ENCODE measurements at places on chromosomes 12 and 14. TPM values are rescaled to one million over a fixed set of nuclear protein-coding genes. Genes with fewer than 3 reads are reported as not detected.
A peak's percentile ranks its signal among the peaks of the same experiment; 100 is the strongest.

The RBP5 gene
- 15.7 TPM for total RNA-seq

The KRT6C gene
- not detected for total RNA-seq

The LHX5 gene
- 0.16 TPM for total RNA-seq

The WASHC4 gene
- total RNA-seq, result 25.4 TPM

The FGD4 gene
- 0.83 TPM for total RNA-seq

The HSP90AA1 gene
- 895 TPM for total RNA-seq

DNA sequence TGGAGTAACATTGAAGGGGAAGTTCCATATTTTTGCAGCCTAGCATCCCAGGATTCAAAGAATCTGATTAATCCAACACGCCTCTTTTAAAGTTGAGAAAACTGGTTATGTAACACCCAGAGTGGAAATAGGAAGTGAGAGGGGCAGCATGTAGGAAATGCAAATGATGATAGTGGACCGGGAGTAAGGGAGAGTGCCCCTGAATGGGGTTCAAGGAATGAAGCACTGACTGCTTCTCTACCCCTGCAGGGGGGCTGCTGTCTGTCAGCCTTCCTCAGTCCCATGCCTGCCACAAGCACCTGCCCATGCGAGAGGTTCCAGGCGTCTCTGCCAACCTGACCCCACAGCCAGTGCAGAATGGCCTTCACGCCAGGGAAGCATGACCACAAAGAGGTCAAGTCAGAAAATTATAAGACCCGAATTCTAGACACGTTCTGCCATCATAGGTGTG lies 126.5 kb upstream of the CCND2 start:
- DNase-seq, result no peak

DNA sequence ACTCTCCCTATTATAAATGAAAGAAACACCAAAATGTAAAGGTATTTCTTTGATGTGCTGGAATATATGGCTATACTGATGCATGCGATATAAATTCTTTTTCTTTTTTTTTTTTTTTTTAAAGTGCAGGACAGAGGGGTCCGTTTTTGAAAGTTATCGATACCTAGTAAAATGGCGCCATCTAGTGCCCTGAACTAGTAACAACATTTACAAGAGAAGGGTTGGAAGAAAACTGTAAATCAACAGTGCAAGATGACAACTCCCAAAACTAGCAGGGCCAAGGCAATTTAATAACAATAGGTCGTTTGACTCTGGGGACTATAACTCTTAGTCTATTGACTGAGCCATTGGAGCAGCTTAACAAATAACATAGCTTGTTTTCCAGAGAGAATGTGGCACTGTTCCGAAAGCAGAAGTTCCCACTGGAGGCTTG lies 137.7 kb downstream of the SPTSSA start:
- DNase-seq, result peak; percentile 51

DNA sequence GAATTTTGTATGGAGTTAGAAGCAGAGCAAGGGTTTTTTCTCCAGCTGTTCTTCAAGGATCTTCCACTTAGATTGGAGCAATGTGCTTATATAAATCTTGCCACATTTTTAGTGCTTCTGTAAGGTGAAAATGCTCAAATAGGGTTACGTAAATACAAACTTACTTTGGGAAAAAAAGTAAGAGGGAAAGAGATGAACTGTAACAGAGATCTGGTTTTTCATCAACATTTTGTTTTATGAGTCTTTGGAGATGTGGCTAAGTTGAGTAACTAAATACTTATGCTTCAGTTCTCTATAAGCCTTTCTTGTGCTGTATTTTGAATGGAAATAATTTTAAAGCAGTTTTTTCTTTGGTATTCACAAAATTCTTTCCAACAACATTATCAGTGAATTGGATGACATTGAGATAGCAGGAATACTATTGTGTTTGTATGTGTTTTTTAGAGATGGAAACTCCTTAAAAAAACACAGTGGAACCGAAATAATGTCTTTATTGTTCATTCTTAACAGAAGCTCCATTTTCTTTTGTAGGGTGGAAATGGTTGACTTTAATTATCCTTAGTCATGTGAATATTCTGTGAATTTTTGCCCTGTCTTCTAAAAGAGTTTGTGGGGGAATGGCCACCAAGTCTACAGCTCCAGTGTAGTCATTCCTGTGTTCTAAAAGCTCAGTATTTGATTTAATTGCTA lies 45.7 kb downstream of the NPAS3 start:
- no peak for DNase-seq

GRCh38 chr12:3041558-3042164 lies 35.5 kb upstream of the TSPAN9 start:
- peak; percentile 78 for DNase-seq

DNA sequence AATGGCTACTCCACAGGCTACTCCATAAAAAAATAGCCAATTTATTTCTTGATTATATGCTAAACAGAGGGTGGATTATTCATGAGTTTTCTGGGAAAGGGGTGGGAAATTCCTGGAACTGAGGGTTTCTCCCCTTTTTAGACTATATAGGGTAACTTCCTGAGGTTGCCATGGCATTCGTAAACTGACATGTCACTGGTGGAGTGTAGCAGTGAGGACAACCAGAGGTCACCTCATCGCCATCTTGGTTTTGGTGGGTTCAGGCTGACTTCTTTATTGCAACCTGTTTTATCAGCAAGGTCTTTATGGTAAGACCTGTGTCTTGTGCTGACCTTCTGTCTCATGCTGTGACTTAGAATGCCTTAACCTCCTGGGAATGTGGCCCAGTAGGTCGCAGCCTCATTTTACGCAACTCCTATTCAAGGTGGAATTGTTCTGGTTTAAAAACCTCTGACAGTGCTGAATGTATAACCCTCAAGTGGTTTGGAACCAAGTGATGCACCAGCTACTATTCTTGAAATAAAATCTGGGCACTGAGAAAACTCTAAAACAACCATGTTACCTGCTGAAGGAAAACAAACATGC lies 27.7 kb downstream of the C12orf56 start:
- DNase-seq, result no peak

All from K562 (cell line).